ENCODE measurements at places on chromosomes 16 and 17.

DNA sequence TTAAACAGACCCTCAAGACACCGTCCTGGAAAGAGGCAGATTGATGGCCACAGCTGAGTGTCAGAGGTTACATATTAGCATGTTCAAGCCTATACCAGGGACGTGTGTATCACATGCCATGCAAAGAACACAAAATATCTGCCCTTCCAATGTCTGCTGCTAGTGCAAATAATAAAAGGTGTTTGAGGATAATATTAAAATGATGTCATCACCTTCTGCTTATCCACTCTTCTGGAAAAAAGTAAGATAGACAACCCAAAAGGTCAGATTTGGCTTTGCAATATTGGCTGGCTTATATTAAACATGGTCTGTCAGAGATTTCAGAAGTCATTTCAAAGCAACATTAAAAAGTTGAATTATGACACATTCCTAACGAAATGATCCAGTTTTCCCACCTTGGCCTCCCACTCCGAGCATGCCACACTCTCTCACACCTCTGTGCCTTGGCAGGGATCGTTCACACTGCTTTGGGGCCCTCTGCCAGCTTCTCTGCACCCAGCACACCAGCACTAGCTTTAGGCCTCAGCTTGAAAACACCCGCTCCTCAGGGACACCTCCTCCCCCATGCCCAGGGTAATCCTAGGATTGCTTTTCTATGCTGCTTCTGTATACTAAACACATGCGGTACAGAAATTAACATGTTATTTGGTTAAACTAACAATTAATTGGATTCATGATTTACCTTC lies 248.2 kb downstream of the NTN1 start:
- DNase-seq = no peak

GRCh38 chr17:3982113-3982512 lies 17.9 kb upstream of the ATP2A3 start:
- DNase-seq = no peak

DNA sequence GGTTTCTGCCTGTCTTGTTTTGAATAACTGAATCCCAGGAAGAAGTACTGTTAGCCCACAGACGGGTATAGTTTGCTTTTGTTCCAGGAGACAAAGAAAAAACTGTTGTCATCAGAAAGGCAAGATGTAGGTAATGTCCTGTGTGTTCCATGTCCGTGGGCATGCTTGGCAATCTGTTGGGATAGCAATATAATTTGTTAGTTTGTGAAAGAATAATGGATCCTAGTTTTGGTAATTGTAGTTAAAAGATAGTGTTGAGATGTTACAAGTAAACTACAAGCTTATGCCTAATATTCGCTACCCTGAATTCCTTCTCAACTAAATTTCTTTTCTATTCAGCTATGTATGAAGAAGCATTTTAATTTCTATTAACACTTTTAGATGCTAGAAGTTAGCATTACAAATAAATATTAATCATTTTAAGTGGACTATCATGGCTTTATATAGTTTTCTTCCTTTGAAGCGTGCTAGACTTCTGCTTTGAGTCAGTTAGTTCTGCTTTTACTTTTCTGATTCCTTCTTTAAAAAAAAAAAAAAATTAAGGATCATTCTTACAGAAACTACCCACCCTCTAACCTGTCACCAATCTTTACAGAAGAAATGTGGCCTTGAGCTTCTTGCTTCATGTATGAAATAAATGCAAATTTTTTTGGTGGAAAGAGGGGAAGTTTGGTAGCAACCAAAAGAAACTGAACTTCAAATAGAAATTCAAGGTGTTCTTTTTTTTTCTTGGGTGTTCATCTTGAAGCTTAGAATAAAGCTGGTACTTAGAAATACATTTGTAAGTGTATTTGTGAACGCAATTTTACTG lies 2.4 kb downstream of the EVI2A start:
- DNase-seq = no peak

GRCh38 chr16:3383045-3383448 lies 17.8 kb downstream of the ZSCAN32 start:
- no peak for DNase-seq

GRCh38 chr16:87982581-87983041 lies 31.4 kb downstream of the BANP start:
- no peak for DNase-seq

DNA sequence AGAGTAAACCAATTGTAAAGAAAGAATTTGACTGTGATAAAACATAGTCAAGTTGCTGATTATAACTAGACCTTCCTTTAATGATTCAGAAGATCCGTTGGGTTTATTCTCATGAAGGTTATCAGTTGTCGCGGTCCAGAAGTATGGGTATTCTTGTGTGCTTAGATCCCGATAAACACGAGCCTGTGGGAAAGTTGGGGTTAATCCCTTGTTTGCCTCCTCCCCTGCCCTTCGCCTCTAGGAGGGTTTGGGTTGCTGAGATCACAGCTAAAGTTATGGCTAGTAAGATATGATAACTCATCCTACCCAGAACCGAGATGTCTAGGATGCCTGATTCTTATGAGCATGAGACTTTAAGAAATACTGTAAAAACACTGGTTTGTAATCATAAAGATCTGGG lies 66.8 kb downstream of the GPRC5B start:
- DNase-seq = no peak

- DNase-seq = no peak
Observed at GRCh38 chr17:3891626-3892094, 1.2 kb downstream of the CAMKK1 start.

- no peak for DNase-seq
Observed at GRCh38 chr16:88065747-88066142, 114.5 kb downstream of the BANP start.

DNA sequence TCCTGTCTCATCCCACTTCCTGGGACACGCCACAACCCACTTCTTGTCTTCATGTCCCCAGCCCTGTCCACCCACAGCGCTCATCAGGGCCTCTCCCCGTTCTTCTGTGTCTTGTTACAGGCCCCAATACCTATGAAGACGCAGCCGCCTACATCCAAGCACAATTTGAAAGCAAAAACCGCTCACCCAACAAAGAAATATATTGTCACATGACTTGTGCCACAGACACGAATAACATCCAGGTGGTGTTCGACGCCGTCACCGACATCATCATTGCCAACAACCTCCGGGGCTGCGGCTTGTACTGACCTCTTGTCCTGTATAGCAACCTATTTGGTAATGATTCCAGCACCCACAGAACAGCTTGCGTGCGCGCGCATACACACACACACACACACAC lies 70.6 kb downstream of the AMFR start:
- no peak for DNase-seq

- peak; percentile 88 for DNase-seq
Observed at GRCh38 chr16:57757326-57757786, 21.8 kb downstream of the KATNB1 start.

DNA sequence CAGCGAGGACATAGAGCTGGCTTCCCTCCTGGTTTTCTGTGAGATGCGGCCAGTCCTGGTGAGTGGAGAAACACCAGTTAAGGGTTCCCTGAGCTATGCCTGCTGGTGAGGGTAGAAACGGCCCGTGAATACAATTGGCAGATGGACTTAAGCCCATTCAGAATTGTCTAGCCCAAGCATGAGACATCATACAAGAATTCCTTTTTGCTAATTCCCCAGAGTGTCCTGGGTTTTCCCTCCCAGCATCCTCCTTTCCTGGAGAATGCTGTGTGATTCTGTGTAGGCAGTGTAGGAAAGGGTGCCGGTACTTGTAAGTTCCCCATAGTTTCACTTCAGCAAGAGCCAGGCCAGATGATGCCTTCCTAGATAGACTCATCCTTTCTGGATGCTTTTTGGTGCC lies 65.1 kb downstream of the SDR42E1 start:
- DNase-seq = no peak

GRCh38 chr16:75552951-75553350 lies 3.1 kb downstream of the TMEM231 start:
- DNase-seq = no peak

DNA sequence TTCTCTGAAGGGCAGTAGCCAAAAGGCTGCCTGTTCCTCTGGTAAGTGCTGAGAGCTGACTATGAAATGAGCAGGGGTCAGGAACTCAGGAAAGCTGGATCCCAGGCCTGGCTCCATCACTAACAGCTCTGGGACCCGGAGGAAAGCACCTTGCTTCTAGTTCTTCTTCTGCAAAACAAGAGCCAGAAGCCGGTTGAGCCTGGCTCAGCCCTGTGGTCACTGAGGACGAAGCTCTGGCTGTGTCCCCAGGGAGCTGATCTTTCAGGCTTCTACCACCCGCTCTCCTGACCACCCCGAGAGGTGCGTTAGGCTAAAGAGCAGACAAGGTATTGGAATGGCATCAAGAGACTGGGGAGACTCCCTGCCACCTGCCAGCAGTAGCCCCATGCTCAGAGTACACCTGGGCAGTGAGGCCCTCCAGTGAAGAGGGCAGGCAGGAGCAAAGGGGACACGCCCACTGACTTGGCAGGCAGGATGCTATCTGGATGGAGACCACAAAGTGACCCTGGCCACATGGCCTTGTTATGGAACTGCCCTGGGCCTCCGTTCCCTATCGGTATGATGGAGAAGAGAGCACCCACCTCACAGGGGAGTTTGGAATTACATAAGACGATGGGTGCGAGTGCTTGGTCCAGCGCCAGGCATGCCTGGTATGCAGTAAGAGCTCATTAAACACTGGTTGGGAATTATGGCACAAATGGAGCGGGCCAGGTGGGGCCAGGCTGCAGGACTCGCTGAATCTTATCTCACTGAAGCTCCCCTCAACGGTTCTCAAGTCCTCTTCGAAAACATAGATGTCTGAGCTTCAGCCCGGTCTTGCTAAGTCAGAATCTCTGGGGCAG lies 61.4 kb downstream of the COG7 start:
- no peak for DNase-seq

DNA sequence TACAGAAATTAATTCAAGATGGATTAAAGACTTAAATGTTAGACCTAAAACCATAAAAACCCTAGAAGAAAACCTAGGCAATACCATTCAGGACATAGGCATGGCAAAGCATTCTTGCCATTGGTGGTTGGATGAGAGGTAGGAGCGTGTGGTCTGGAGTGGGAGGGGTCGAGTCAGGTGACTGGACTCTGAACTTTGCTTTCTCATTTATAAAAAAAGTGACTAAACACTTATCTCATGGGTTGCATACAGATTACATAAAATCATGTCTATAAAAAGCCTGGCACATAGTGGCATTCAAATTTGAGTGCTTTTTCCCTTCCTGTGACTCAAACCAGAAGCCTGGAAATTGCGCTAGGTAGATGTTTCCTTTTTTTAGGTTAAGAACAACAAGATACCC lies 159.7 kb upstream of the SHISA6 start:
- no peak for DNase-seq

- no peak for DNase-seq
Observed at GRCh38 chr17:7176841-7177190, 2.4 kb downstream of the ASGR1 start.

DNA sequence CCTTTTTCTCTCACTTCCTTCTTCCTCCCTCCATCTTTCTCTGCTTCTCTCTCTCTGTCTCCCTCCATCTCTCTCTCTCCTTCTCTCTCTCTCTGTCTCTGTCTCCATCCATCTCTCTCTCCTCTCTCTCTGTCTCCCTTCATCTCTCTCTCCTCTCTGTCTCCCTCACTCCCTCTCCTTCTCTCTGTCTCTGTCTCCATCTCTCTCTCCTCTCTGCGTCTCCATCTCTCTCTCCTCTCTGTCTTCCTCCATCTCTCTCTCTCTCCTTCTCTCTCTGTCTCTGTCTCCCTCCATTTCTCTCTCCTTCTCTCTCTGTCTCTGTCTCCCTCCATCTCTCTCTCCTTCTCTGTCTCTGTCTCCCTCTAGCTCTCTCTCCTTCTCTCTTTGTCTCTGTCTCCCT lies 194.1 kb downstream of the GSG1L start:
- no peak for DNase-seq

GRCh38 chr16:1613211-1613622 lies 1.1 kb downstream of the CRAMP1 start:
- DNase-seq = no peak

DNA sequence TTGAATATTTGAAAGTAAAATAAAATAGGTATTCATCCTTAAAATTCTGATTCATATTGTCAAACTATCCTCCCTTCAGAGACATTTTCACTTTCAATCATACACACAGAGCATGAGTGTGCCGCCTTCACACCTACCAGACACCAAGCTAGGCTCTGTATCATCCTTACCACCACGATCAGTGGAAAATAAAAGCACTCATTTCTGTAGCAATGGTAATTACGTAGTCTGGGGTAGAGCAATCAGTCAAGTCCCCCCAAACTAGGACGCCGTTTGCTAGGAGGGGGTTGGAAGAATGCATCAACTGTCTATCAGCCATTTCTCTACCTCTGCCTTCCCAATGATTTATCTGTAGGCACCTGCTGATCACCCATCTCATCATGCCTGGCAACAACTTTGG lies 84.6 kb upstream of the GRIN2A start:
- peak; percentile 2 for DNase-seq

- no peak for DNase-seq
Observed at GRCh38 chr17:31144836-31145235, 50.1 kb downstream of the NF1 start.

DNA sequence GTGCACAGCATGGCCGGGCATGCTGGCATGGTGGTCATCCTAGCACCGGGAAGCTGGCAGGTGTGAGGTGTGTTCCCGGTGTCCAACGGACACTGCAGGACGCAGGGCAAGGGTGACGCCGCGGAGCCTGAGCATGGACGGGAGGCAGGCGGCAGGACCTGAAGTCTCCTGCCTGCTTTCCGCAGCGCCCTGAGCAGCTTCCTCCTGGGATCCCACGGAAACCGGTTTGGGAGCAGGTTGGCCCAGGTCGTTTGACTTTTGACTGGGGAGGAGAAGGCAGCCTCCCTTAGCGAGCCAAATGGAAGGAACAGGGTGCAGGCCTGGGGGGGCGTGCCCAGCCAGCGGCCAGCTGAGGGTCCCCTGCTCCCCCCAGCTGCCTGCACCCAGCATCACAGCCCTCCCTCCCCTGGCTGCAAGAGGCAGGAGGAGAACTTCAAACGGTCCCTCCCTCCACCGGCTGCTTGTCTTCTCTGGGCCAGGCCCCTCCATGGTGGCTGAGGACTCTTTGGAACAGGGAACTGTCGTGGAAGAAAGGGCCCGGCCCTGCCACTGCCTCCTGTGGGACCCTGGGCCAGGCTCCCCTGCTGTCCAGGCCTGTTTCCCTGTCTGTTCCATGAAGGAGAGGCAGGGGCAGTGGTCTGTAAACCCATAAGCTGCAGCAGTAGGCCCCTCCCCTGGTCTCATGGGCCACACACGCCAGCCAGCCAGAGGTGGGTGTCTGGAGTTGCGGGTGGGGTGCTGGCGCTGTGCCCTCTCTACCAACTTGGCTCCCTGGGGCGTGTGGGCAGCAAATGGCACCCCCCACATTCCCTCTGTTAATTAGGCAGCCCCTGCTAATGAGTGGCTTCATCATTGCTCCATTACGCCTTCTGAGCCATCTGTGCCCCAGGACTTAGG lies 7.8 kb upstream of the ADGRG1 start:
- DNase-seq = no peak
